Activated CD4-positive, alpha-beta T cell treated with anti-CD3 and anti-CD28 coated beads for 24 hours (primary cell): ENCODE measurements at places on chromosomes 1 and 21.

DNA sequence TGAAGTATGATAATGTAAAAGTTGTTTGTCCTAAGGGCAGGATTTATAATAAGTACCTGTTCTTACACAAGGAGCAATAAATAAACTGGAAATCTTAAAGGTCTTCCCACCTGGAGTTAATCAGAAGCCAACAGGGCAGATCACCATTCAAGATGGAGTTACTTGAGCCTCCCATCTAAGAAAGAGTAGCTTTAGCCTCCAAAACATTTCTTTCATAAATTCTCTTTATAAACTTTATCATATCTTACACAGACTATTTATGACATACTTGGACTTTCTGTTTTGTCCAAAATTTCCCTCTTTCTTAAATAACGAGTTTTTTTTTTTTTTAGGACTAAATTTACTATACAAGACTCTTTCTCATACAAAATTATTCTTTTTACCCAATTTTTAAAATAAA, 18.5 kb downstream of the OR2T1 start:
- DNase-seq, result no peak

DNA sequence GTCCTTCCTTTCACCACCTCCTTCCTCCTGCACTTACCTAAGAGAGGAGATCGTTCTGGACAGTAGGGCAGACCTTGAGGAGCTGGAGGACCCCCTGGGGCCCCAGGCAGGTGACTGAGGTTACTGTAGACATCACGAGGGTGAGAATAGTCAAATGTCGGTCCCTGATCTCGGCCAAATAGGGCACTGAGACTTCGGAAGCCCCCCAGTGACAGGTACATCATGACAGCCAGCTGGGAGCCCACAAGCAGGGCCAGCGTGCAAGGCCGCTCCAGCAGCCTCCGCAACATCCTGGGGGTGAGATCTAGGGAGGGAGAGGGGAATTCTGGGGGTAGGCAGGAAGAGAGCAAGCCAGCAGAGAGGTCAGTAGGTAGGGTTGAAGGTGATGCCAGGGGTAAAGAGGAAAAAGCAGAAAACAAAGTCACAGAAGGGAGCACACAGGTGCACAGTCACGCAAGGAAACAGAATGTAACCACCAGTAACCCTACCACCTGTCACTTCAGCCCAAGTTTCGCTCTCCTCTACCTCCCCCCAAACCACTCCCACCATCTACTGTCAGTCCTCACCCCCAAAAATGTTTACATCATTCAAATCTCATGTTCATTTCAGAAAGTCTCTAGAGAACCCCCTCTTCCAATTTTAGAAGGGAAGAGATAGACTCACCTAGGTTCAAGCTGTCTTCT, 1.4 kb downstream of the B4GALT3 start:
- DNase-seq, result no peak

DNA sequence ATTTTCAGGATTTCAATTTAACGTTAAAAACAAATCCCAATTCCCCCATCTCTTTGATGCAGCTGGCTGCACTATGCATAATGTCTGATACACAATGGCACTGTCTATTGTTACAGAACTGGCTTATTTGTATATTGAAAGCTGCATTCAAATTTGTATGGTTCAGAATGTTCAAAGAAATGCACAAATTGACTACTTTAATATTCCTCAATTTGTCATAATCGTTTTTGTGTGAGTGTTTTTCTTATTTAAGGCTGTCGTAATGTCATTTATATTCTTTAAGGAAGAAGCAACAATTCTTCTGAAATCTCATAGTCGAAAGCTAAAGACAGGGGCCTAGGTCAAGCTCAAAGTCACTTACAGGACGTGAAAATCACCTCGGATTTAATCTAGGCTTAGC, 341.4 kb upstream of the ZRANB2 start:
- DNase-seq, result no peak

DNA sequence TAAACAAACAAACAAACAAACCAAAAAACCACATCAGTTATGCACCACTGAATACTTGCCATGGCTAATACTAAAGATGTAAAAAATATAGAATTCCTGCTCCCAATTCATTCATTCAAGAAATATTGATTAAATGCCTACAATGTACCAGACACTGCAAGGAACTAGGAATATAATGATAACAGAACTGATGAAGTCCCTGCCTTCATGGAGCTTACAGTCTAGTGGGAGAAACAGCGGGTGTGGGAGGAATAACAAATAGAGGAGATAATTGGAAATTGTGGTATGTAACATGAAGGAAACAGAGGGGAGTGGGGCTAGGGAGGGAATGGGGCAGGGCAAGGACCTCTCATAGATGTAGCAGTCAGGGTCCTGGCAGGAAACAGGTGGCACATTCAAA, 58.6 kb upstream of the NBL1 start:
- DNase-seq, result no peak

DNA sequence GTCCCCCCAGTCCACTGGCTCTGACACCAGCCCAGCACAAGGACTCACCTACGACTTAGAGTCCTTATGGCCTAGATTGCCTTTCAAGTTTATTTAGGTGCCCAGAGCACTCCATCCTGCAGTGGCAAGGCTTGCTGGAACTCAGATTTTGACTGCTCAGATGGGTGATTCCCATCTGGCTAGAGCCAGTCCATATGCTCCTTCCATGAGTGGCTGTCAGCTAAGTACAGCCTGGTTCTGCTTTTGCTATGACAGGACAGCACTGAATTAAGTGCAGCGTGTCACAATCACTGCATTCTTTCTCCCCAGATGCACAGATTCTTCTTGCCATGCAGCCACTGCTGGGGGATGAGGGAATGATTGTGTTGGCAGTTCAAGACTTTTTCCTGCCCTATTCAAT, 43.8 kb downstream of the GPR52 start:
- no peak for DNase-seq

- DNase-seq, result no peak
Measured at GRCh38 chr1:10735563-10736305, 60.7 kb downstream of the CASZ1 start.

DNA sequence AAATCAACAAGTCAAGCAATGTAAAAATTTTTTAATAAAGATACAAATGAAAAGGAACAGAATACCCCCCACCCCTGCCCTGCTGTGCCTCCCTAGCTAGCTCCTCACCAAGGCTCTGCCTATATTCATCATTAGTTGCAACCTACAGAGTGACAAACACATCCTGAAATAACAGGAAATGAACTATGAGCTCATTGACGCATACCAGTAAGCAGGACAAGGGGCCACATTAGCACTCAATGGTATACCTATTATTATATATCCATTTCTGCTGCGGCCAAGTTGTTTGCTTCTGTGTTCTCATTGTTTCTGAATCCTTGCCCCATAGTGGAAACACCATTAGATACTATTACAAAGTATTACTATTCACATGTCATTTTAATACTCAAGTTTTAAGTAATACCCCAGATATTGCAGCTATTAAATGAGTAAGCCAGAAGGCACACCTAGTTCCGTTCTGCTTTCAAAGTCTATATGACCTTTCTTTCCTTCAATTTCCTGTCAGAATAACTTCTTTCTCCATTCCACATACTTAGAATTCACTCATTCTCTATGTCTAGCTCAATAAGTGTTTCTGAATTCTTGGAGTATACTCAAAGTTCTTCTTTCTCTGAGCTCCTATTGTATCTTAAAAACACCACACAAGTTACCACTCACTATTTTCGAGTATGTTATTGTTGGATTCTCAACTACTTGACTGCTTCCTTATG, 1214.9 kb downstream of the PLA2G4A start:
- no peak for DNase-seq

- no peak for DNase-seq
Measured at GRCh38 chr21:27250366-27250765, 283.5 kb upstream of the ADAMTS5 start.

DNA sequence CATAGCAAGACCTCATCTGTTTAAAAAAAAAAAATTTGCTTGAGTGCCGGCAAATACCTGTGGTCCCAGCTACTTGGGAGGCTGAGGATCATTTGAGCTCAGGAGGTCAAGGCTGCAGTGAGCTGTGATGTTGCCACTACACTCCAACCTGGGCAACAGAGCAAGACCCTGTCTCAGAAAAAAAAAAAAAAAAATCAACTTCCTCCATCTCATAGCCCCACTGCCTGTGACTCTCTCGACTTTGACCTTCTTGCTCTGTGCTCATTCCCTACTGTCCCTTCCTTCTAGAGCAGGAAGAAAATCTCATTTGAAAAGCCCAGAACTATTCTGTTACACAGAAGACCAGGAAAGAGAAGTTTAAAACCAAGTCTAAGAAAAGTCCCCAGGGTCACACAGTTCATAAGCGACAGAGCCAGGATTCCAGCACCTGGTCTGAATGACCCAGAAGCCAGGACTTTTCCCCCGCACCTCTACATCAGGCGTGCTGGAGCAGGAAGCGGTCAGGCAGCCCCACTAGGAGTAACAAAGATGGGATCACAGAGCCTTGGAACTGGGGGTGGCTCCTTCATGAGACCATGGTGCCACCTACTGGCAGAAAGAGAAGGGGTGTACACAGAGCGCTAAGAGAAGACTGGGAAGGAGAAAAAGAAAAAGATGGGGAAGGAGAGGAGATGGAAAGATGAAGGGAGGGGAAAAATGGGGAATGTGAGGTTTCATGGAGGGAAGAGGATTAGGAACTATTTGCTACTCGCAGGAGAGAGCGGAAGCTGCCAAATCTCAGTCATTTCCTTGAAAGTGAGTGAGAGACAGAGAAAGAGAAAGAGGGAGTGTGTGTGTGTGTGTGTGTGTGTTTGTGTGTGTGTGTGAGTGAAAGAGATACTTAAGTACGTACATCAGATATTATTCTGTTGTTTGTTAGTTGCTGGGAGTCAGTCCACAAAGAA, 3.1 kb upstream of the P3R3URF start:
- peak; percentile 48 for DNase-seq

- no peak for DNase-seq
Measured at GRCh38 chr1:25131794-25132193, 100.5 kb downstream of the SYF2 start.
